ENCODE measurements at places on chromosomes 7 and 10.

GRCh38 chr10:34740321-34740720 lies 74.8 kb downstream of the PARD3 start:
- DNase-seq: no peak

GRCh38 chr7:57201021-57201894 lies 69.0 kb upstream of the ZNF479 start:
- DNase-seq: no peak

- DNase-seq: no peak
These were observed 149.7 kb downstream of the RNF216 start for GRCh38 chr7:5631752-5632151.

- no peak for DNase-seq
These were observed 128.6 kb downstream of the ZNF248 start for GRCh38 chr10:37728830-37729229.

- no peak for DNase-seq
These were observed 3.5 kb upstream of the ARL4A start for GRCh38 chr7:12683678-12684585.

DNA sequence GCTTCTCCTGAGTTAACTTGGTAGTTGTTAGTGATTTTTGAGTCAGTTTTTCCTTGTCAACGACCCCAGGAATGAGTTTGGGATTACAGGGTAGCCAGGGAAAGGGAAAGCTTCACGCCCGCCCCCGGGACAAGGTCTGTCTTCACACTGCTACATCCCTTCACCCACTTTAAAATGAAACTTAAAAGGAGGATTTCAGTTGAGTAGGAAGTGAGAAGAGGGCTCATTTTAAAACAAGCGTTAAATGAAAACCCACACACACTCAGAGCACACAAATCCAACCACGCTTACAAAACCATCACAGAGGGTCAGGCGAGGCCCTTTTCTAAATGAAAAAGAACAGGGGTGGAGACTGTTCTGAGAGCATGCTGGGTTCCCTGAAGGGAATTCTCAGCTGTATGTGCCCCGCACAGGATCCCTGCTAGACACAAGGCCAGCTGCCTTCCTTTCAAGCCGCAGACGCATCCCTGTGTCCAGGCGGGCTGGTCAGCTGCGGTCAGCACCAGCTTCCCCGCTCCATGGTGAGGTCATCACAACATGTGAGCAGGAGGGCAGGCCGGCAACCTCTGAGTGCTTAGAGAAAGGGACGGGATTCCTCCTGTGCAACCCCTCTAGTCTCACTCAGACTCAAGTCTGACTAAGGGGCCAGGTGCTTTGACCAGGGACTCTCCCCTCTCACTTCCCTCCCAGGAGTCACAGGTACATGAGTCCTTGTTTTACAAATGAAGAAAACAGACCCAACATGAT lies 111.8 kb downstream of the EGFR start:
- DNase-seq: no peak

- no peak for DNase-seq
These were observed 182.6 kb downstream of the PON1 start for GRCh38 chr7:95141755-95142154.

DNA sequence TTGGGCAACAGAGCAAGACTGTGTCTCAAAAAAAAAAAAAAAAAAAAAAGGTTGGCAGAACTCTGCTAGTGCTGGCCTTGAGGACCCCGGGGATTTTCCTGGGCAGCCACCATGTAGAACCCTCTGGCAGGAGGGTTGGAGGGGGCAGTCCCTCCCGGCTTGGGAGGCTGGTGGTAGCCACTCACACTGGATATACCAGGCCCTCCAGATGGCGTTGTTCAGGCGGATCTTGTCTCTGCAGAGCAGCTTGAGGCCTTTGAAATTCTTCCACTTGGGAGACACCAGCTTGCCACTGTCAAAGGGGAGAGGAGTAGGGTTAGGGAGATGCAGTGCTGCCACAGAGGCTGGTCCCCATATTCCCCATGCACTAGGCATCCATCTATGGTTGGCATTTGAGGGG lies 8.4 kb downstream of the MLXIPL start:
- DNase-seq: no peak

GRCh38 chr10:9301148-9301547 lies 1246.7 kb downstream of the GATA3 start:
- DNase-seq: no peak

DNA sequence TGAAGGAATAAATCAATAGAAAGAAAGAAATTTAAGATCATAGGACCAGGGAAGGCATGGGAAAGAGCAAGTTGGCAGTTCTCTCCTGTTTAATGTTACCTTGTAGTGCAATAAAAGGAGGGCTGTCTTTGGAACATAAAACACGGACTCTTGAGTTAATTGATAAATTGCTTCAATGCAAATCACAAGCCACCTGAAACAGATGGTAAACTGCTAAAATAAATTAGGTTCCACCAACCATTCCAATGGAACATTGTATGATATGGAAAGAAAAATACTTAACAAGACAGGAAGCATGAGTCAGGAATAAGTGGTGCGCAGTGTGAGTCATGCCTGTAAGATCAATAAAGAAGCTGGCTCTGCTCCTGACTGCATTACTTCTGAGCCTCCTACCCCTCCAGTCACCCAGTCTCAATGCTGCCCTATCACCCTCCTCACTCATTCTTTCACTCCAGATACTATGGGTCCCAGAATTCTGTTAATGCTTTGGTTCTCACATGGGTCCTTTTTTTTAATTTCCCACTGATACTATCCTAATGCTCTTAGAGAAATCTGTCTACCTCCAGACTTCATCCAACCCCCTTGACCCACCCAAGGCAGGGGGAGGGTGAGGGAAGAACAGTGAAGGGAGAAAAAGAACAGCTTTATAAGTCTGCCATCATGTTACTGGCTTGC lies 78.9 kb downstream of the LRRC17 start:
- DNase-seq: no peak

GRCh38 chr7:2012981-2013380 lies 219.8 kb downstream of the MAD1L1 start:
- DNase-seq: no peak

DNA sequence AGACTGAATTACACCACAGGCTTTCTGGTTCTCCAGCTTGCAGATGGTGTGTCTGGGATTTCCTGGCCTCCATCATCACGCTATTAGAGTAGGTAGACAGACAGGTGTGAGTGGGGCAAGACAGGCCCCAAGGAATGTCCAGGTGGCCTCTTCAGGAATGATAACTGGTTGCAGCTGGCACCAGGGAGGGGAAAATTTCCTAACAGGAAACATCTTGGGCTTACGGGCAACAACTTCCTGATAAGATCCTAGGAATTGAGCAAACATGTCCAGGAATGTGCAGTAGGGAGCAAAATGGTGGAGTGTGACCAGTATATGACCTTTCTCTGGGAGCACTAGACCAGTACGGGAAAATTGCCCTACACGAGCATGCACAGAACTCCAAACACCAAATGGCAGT lies 11.3 kb downstream of the XRCC2 start:
- no peak for DNase-seq

DNA sequence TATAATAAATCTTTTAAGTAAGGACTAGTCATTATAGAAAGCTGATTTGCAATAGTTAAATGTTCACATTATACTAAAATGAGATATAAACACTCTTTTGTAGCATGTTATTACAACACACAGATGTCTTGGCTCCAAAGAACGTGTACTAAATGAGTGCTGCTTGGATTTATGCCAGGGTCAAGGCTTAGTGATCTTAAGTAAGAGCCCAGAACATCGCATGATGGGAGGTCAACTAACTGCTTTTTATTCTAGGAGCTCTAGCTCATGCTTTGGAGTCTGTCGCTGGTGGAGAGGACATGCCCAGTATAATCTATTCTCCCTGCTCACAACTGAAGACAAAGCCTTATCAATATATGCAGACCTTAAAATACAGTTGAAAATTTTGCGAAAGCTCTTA lies 315.1 kb downstream of the BBS9 start:
- no peak for DNase-seq
